ENCODE measurements at places on chromosomes 3 and 15. TPM values are rescaled to one million over a fixed set of nuclear protein-coding genes. Genes with fewer than 3 reads are reported as not detected.

- DNase-seq: peak; percentile 4
These were observed 47.4 kb upstream of the VGLL4 start for GRCh38 chr3:11690863-11691766.

The KIF9 gene
- total RNA-seq: 5.6 TPM

The KIF15 gene
- 41.9 TPM for total RNA-seq

DNA sequence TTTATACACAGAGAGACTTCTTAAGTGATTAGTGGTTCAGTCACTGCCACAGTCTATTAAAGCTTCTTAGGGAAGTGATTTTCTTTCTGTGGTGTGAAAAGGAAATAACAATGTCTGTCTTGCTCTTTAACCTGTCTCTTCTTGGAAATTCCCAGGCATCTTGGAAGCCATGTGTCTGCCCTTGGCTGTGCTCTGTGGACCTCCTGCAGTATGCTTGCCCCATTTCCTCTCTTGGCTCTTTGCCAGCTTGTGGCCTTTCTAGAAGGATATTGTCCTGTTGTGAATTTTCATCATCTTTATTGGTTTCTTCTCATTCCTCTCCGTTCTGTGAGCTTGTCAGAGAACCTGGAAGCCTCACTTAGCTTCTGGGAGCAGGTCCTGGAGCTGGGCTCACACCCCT, 338.4 kb upstream of the C2CD4B start:
- peak; percentile 40 for DNase-seq

The KNG1 gene
- total RNA-seq: not detected

DNA sequence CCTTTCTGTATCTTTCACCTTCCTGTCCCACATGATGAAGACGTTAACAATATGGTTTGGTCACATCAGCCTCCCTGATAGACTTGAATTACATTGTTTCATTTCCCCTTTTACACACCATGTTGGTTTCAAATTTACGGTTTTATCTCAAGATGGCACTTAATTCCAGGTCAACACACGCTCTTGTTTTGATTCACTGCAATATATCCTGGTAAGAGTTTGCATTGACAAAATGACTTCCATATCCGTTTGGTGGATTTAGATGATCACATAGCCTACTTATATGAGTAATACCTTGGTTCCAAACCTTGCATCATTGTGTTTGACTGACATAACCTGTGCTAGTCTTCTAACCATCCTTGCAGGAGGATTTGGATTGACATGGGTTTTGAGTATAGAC, 499.4 kb downstream of the ROBO1 start:
- no peak for DNase-seq

The DTX3L gene
- 12.7 TPM for total RNA-seq

- DNase-seq: no peak
These were observed 339.2 kb upstream of the DCBLD2 start for GRCh38 chr3:99240700-99241099.
